ENCODE measurements at places on chromosomes 11 and 22.

DNA sequence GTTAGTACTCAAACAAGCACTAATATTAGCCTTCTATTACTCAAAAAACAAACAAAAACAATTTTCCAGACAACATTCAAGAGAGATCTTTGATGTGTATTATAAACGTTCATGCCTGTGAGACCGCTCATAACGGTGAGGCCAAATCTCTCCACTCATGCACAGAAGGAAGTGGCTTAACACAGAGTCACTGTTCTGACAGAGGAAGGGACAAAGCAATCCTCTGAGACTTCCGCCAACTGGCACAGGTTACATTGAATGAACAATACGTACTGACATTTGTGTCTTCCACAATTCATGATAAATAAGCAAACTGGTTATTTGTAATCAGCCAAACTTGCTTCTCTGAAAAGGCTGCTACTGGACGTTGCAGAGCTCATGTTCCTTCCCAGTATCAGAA, 30.5 kb downstream of the CHKA start:
- no peak for DNase-seq

GRCh38 chr11:2843551-2843950, 42.0 kb downstream of the CDKN1C start:
- DNase-seq: no peak

DNA sequence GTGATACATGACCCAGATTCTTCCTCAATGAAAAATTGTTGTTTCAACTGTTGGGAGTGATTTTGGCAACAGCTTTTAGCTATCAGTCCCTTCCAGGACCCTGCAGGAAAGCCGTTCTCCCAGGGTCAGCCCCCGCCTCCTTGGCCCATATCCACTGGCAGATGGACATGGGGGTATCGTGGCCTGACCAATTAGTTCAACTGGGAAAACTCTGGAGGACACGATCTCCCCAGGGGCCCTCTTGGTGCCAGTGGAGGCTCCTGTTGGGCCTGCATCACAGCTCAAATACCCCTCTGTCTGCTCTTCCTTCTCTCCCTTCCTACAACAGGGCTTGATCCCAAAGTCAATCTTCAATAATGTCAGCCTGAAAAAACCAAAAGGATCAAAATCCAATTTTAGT, 272.5 kb upstream of the B3GAT1 start:
- DNase-seq: no peak

DNA sequence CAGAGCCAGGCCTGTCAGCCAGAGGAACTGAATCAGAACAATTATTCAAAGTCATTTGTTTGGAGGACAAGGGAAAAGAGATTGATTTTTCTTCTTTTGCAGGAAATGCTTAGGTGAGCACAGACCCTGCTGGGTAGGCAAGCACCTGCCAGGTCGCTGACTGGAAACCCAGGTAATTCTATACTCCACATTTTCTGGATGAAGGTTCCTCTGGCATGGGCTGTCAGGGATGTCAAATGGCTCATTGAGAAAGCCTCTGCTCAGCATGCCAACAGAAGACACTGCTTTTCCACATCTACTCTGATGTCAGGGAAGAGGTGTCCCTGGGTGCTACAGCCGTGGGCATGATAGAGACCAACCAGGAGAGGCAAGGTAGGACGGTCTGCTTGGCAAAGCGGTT, 166.7 kb upstream of the SYN3 start:
- no peak for DNase-seq

DNA sequence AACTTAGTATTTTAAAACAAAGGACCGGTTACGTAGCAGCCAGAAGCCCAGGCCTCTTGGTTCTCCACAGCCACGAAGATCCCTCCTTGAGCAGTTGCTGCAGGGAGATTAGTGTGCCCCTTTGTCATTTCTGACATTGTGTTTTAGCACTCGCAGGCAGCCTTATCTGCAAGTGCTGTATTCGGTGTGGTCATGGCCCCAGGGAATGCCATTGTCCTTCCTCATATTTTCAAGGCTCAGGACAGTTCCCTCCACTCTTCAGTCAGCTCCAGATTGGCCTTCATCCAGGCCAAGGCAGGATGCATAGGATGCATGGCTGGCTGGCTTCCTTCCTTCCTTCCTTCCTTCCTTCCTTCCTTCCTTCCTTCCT, 88.5 kb downstream of the ZBTB16 start:
- no peak for DNase-seq

Measured in CD4-positive, alpha-beta T cell treated with Interleukin-12 subunit alpha and Interleukin-12 subunit beta, for 1 hour (primary cell).